ENCODE measurements at places on chromosomes 5 and 9. TPM values are rescaled to one million over a fixed set of nuclear protein-coding genes. Genes with fewer than 3 reads are reported as not detected.

GRCh38 chr9:21624675-21625644, 142.8 kb upstream of the IFNE start:
- H3K27me3 ChIP-seq: peaks cover 7% of the 10 kb centered on the region
- H3K4me3 ChIP-seq: no peak overlapping the region
- no peaks in the 10 kb centered on the region for H3K36me3 ChIP-seq
- peaks cover 18% of the 10 kb centered on the region for H3K4me1 ChIP-seq

- H3K27ac ChIP-seq: no peak overlapping the region
- no peaks in the 10 kb centered on the region for H3K36me3 ChIP-seq
- no peak for DNase-seq
- H3K4me1 ChIP-seq: no peaks in the 10 kb centered on the region
- no peaks in the 10 kb centered on the region for H3K27me3 ChIP-seq
These were observed 81.6 kb downstream of the TLE1 start for GRCh38 chr9:81607593-81608288.

DNA sequence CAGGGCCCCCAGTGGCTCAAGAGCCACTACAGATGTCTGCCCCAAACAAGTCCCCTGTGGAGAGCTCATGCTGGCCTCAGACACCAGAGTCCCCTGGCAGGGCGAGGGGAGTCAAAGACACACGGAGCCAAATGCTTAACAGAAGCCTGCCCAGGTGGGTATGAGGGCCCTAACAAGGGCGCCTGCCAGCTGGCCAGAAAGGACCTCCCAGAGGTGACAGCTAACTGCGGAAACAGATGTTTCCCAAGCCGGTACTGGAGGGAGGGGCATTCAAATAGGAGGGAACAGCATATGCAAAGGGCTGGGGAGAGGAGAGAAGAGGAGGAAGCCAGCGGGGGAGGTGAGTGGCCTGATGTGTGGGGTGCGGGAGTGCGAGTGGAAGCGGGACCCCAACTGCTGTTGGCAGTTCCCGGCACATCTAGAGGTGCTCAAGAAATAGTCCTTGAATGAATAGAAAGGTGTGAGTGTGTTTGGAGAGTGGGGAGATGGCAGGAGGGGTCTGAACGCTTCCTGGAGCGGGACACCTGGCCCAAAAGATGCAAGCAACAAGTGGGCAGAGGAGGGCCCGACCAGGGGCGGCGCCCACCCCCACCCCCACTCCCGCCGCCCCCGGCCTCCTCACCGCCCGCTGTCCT, 824 bp downstream of the MXD3 start:
- H3K27ac ChIP-seq: peak overlapping the region; percentile 85
- peak overlapping the region; percentile 89 for H3K4me3 ChIP-seq
- peaks cover 49% of the 10 kb centered on the region for H3K4me1 ChIP-seq
- no peaks in the 10 kb centered on the region for H3K27me3 ChIP-seq
- DNase-seq: no peak

GRCh38 chr5:77356740-77357139, 135.4 kb downstream of the WDR41 start:
- no peak overlapping the region for H3K27ac ChIP-seq
- DNase-seq: peak; percentile 26
- H3K4me1 ChIP-seq: peaks cover 18% of the 10 kb centered on the region
- H3K36me3 ChIP-seq: no peaks in the 10 kb centered on the region
- no peak overlapping the region for H3K4me3 ChIP-seq

GRCh38 chr5:52580921-52581320, 206.8 kb upstream of the ITGA1 start:
- no peak overlapping the region for H3K27ac ChIP-seq
- no peaks in the 10 kb centered on the region for H3K4me1 ChIP-seq
- no peak overlapping the region for H3K4me3 ChIP-seq
- peaks cover under 1% of the 10 kb centered on the region for H3K27me3 ChIP-seq

DNA sequence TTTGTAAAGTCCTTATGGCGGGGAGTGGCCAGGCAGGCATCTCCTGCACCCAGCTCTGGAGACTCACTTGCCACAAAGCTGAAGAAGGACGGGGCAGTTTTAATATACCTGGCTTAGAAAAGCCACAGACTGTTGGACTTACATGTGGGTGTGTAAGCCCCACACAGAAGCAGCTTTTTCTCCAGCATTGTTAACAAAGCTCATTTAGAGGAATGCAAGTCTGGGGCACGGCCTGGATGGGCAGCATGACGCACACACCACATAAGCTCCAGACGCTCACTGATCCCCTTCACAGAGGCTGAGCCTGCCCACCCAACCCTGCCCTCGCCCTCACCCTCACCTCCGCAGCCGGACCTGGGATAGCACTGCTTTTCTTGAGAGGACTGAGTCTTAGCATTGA, 58.0 kb upstream of the PDE8B start:
- H3K36me3 ChIP-seq: no peaks in the 10 kb centered on the region
- DNase-seq: no peak
- no peak overlapping the region for H3K4me3 ChIP-seq
- peaks cover 16% of the 10 kb centered on the region for H3K4me1 ChIP-seq
- no peak overlapping the region for H3K27ac ChIP-seq

DNA sequence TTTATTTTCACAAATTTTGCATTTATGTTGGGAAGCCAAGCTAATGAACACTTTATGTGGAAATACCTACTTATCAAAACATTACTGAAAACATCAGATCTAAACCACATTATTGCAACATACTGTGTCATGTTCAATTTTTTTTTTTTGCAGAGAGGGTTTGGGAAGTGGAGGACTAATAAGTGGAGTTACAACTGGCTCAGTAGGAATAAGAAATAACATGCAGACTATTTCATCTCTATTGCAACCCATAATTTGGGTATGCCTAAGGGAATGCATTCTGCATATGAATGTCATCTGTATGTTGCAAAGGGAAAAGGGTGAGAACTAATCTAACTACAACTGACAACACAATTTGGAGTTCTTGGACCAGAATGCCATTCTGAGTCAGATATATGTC, 41.8 kb downstream of the APC start:
- DNase-seq: no peak
- H3K27me3 ChIP-seq: no peaks in the 10 kb centered on the region
- H3K36me3 ChIP-seq: peaks cover 12% of the 10 kb centered on the region
- no peaks in the 10 kb centered on the region for H3K4me1 ChIP-seq
- H3K27ac ChIP-seq: no peak overlapping the region

DNA sequence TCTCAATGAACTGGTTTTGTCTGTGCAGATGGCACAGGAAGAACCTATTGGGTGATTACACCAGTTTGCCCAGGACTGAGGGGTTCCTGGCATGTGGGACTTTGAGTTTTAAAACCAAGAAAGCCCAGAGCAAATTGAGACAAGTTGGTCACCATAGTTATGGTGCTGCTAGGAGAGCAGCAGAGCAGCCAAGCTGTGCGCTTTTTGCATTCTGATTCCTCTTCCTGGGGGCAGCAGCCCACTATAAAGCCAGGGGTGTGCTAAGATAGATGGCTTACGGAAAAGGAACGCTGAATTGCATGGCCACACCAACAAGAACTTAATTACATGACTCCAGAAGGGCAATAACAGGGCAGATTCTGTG, 49.7 kb downstream of the TIMD4 start:
- peak overlapping the region; percentile 73 for H3K4me3 ChIP-seq
- peaks cover 85% of the 10 kb centered on the region for H3K4me1 ChIP-seq
- peak overlapping the region; percentile 99 for H3K27ac ChIP-seq
- H3K36me3 ChIP-seq: peaks cover 59% of the 10 kb centered on the region
- no peaks in the 10 kb centered on the region for H3K27me3 ChIP-seq

DNA sequence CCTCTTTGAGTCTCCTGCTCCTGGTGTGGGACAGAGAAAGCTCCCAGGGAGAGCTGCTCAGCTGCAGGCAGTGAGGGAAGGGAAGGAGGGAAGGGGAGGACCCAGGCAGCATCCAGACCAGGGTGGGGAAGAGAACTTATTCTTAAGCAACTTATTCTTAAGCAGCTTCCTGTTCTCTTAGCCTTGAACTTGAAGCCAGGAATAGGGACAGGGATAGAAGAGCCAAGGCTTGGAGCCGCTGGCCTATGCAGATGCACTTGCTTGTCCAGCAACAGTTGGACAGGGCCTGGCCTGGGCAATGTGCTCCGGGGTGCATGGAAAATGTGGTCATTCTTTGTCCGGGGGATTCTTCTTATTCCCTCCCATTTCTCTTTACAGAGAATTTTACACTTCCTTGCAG, 31.4 kb upstream of the SPTLC1 start:
- H3K36me3 ChIP-seq: no peaks in the 10 kb centered on the region
- H3K4me1 ChIP-seq: peaks cover 13% of the 10 kb centered on the region
- no peak overlapping the region for H3K4me3 ChIP-seq
- peaks cover 23% of the 10 kb centered on the region for H3K27me3 ChIP-seq

- H3K36me3 ChIP-seq: peaks cover 5% of the 10 kb centered on the region
- H3K27me3 ChIP-seq: peaks cover 37% of the 10 kb centered on the region
- peak overlapping the region; percentile 53 for H3K27ac ChIP-seq
- DNase-seq: peak; percentile 5
- peaks cover 35% of the 10 kb centered on the region for H3K4me1 ChIP-seq
These were observed 1.3 kb downstream of the PCSK5 start for GRCh38 chr9:75891771-75892215.

DNA sequence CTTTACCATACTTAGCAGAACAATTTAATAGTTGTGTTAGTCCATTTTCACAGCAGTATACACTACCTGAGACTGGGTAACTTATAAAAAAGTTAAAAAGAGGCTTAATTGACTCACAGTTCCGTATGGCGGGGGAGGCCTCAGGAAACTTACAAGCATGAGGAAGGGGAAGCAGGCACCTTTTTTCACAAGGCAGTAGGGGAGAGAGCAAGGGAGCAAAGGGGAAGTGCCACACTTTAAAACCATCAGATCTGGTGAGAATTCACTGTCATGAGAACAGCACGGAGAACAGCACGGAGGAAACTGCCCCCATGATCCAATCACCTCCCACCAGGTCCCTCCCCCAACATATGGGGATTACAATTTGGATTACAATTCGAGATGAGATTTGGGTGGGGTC, 269.9 kb downstream of the MTRR start:
- H3K4me1 ChIP-seq: no peaks in the 10 kb centered on the region
- no peak for DNase-seq
- H3K36me3 ChIP-seq: no peaks in the 10 kb centered on the region
- no peak overlapping the region for H3K27ac ChIP-seq

TCF7 gene
- 77.2 TPM for total RNA-seq

IL12B gene
- not detected for total RNA-seq

FAM81B gene
- total RNA-seq: not detected
